ENCODE measurements at places on chromosomes 12 and 14. TPM values are rescaled to one million over a fixed set of nuclear protein-coding genes. Genes with fewer than 3 reads are reported as not detected.
A peak's percentile ranks its signal among the peaks of the same experiment; 100 is the strongest.

DNA sequence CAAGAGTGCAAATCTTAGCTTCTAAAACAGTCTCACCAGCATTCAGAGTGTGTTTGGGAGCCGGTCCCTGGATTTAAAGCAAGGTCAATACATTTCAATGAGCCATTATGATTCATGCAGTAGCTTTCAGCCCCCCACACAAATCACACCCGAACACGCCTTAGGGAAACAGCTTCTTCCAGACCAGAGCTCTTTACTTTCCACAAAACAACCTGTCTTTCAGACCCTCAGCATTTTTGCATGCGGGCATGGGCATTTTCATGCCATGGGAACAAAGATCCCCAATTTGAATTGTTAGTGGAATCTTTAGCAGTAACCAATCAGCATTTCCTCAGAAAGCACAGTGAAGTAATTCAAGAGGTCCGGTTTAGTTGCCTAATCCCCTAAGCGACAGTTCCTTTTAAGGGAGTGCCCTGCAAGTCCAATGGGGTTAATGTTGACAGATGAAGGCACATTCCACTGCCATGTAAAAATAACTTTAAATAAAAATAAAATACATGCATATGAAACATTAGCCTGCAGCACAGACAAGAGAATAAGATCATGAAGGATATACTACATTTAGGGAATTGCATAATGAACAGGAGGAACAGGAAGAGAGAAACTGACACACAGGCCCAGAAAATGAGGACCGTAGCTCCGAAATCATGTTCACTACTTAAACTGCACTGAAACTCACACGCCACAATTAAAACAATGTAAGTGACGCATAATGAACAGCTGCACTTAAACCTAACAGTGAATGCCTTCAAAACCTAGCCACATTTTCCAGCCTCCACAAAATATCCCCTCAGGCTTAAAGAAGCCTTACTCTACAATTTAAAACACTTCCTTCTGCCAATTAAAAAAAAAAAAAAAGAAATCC lies 4.0 kb downstream of the VPS37B start:
- DNase-seq: no peak

DNA sequence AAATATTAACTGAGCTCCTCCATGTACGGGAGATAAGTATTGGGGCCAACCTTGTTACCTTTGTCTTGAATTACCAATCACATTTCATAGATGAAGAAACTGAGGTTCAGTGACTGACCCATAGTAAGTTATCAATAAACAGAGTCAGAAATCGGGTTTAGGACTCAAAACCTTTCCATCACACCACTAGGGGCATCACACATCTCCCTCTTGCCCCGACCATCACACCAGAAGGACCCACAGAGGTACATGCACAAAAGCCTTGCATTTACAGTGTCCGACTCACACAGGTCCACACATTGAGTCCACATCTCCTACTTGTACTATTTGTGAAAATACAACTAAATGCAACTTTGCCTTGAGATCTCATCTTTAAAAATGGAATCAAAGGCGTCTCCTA lies 29.4 kb downstream of the KCNA5 start:
- no peak for DNase-seq

The SOX5 gene
- polyA plus RNA-seq: 0.17 TPM

DNA sequence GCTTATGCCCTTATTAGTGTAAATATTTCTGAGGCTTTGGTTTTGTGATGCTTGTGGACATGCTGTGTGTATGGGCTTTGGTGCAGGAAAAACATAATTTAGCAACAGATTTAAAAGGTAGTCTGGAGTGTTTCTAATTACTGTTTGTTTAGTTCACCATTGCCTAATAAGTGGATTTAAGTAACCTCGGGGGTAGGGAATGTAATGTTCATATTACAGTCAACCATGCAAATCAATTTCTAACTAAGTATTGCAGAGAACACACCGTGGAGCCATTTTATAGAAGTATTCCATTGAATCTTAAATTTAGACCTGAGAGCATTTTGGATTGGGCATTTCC lies 53.5 kb downstream of the ANO6 start:
- no peak for DNase-seq

DNA sequence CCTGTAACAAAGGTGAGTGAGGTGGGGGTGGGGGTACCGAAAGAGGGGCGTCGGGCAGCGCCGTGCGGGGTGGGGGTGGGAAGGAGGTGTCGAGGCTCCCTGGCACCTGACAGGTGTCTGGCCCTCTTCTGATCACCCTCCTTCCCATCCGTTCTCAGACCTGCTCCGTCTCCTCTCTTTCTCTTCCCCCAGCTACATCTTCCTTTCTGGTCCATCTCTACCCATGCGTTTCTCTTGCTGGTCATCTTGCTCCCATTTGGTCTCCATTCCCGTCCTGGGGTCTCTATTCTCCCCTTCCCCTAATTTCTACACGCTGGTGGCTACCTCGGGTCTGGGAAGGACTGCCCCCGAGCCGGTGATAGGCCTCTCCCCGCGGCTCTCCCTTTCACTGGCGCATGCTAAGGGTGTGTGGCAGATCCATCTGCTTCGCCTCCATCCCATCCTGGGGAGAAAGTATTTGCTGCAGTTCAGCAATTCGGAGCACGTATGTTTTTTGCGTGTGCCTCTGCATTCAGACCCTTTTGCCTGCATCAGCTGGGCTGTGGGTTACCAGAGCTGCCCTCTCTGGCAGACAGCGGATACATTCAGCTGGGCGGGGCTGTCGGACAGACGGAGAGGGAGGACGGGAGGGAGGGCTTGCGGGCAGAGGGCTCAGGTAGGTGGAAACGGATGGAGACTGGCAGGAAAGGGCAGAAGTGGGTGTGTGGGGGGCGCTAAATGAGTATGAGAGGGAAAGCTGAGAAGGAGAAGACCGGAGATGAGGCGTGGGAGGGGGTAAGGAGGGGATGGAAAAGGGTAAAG lies 730 bp downstream of the CLSTN3 start:
- DNase-seq: peak; percentile 33

DNA sequence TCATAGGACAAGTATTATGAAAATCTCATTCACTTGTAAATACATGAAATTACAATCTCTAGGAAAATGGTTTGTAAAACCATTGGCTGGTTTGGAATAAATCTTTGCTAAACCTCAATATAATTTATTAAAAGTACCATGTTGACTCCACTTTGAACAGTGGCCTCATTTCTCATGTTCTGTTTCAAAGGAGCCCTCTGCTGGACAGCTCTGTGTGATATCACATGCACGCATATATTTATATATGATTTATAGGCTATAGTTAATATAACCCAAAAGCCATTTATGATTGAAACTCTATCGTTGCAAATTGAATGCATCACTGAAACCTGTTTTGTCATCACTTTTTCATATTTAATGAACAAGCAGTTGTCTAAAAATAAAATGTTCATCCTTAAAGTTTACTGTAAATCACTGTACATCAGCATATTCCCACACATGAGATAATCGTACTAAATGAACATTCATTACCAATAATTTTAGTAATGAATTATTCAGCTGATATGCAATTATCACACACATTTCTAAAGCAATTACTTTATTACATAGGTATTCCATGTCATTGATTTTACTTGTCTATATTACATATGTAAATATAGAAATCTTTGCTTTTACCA lies 493.8 kb downstream of the NPAS3 start:
- no peak for DNase-seq

DNA sequence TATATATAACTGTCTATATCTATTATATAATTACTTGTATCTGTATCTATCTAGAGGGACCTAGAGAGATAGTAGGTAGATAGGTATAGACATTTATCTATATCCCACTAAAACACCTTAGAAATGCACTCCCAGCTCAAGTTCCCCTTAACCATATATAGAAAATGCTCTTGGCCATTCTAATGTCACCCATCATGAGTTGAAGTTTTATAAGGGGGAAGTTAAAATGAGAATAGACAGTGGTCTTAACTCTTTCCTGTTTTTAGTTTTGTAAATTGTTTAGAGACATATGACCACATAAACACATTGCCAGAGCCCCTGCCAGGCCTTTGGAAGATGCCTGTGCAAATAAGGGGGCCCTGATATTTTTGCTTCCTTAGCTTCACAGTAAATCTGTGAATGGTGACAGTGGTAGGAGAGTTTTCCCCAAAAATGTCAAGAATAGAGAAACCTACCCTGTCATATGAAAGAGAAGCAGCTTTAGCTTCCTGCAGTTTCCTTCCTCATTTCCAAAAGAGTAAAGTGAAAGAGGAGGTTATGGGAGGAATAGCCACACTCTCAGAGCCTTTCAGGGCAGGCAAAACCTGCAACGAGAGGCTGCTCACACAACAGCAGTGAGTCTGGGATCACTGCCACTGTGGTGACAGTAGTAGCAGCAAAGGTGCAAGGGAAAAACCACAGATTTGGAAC lies 45.5 kb downstream of the MGST1 start:
- no peak for DNase-seq

The NR1H4 gene
- not detected for polyA plus RNA-seq

The CEBPE gene
- polyA plus RNA-seq: 0.19 TPM

- DNase-seq: no peak
Measured at GRCh38 chr14:61417883-61418455, 96.6 kb downstream of the PRKCH start.

The ATP6V1D gene
- polyA plus RNA-seq: 81.3 TPM

DNA sequence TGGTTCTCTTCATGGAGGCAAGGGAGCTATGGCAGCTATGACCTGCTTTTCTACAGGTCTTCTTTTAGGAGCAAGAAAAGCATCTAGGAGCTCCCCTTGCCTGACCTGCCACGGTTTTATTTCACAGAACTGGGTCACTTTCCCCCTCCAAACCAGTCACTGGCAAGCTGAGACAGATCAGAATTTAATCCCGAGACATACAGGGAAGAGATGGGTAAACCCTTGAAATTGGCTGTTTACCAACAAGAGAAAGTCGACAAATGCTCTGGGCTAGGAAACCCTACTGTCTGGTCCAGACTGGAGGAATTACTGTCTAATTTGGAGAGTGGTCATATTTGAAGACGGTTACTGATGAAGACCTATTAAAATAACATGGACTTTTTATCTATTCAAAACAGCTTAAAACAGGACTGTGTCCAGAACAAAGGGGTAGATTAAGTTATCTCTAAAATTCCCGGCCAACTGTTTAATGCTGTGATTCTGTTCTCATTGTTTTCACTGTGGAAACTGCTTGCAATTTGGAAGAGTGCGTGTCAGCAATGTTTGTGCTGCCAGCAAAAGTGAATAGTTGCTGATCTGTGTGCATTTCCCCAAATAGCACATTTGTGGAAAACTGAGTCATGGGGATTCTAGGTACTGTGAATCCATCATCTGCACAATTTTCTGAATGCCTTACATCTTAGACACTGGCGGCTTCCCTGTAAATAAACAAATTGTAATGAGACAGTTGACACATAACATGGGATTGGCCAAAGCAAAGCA lies 73.4 kb upstream of the EEA1 start:
- DNase-seq: no peak

DNA sequence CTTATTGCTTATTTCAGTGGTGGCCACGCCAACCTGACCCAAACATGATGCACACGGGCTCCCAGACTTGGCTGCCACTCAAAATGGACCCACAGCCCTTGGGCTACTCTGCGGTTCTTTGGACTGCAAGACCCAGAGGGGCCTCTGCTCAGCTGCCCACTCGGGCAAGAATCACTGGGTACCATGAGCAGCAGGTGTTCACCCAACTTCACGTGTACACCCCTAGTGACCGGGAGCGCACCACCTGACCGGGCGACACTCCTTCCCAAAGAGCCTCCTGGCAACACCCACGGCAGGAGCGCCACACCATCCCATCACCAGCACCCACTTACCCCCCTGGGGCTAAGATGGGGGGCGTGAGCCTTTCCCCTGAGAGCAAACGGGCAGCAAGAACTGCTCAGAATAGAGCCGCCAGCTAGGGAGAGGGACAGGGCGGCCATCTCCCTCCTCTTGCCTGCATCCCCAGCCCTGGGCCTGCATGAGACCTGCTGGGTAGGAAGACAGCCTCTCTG lies 32.0 kb downstream of the CCNK start:
- no peak for DNase-seq

The PRICKLE1 gene
- polyA plus RNA-seq: 1.1 TPM

The RNU4-1 gene
- not detected for polyA plus RNA-seq

- no peak for DNase-seq
Measured at GRCh38 chr12:123071857-123072256, 79.0 kb downstream of the PITPNM2 start.

DNA sequence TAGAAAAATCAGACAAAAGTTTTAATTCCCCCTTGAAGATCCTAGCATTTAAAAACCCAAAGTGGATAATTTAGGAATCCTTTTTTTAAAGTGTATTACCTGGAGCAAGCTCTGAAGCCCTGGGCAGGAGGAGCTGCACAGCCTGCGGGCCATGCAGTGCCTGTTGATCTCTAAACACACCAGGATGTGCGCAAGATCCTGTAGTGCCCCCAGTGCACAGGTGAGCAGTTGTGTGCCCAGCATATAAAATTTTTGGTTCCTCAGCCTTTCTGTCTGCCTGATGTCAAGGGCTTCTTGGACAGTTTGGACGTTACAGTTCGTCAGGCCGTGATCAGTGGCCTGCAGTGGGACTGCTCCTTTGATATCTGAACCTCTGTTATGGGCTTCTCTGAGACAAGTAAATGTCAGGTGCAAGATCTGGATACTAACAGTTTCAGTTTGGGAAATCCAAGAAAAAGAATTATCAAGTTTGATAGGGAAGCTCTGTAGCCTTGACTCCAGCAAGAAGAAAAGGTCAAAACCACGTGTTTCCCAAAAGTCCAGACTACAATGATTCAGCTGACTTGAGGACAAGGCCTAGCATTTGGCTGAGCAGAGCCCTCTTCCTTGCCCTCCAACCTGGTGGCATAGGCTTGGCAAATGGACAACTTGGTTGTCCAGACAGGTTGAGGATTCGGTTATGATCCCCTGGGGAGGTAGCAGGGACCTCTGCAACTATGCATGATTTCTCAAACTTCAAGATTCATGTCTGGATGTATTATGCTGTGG lies 1.0 kb downstream of the ATXN7L3B start:
- no peak for DNase-seq

DNA sequence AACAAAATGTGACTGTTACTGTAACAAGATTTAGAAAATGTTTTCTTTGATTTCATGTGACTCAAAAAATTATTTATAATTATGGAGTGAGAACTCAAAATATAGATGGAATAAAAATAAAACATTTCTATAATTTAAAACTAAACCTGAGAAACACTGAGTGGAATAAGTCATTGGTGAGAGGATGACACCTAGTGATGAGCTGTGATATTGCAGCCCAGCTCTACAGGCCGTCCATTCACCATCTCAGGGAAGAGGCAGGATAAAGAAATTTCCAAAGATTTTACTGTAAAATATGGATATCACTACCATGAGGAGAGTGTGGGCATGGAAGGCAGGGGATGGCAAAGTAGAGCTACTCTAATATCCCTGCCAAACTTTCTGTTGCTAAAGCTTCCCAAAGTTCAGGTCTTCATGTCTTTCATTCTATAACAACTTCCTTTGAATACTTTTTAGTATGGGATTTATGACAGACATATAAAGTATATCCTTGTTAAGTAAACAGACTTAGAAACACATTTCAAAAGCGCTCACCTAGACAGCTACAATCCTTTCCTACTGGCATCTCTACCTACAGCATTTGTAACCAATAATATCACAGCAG lies 308.0 kb downstream of the ITPR2 start:
- DNase-seq: no peak

DNA sequence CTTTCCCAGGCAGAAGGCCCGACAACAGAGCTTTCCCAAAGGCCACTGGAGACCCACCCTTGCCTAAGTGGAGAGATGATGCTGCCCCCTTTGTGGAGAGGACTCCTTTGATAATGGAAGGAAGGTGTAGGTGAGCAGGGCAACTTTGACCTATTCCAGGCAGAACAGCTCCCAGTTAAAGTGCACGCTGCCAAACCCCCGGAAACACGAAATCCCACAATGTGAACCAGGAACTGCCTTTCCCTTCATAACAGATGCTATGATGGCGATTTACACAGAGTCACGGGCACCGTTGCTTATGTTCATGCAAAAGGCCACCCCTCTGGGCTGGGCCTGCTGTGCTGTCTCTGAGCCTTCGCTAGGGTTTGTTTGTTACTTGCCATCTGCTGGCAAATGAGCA lies 34.6 kb downstream of the PRIMA1 start:
- DNase-seq: no peak

The NRIP2 gene
- polyA plus RNA-seq: 1.3 TPM
